NCI-H1092 (cell line): ENCODE measurements at places on chromosomes 7 and 10.

GRCh38 chr10:130234171-130234965 lies 98.2 kb downstream of the GLRX3 start:
- DNase-seq, result no peak

DNA sequence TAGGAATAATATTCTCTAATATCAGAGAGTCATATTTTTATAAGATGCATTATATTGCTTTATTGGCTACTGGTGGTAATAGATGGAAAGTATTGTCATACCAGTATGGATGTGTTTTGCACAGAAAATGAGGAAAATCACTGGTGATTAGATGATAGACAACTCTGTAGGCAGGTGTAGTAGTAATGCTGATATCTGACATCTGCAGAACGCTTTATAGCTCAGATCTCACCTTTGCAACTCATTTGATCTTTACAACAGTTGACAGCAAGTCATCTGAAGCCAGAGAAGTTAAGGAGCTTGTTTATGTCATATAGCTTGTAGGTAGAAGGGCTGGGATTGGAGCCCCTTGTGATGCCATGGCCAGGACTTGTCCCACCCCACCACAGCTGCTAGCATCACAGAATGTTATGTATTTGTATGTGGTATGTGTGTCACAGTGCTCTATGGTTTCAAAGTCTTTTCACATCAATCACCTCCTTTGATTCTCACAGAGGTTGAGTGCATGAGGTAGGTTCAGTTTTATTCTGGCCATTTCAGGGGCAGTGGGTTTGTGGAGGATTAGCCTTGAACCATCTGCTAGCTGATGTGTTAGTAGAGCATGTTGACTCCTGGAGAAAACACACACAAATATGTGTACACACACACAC lies 140.0 kb downstream of the SORCS3 start:
- no peak for DNase-seq

DNA sequence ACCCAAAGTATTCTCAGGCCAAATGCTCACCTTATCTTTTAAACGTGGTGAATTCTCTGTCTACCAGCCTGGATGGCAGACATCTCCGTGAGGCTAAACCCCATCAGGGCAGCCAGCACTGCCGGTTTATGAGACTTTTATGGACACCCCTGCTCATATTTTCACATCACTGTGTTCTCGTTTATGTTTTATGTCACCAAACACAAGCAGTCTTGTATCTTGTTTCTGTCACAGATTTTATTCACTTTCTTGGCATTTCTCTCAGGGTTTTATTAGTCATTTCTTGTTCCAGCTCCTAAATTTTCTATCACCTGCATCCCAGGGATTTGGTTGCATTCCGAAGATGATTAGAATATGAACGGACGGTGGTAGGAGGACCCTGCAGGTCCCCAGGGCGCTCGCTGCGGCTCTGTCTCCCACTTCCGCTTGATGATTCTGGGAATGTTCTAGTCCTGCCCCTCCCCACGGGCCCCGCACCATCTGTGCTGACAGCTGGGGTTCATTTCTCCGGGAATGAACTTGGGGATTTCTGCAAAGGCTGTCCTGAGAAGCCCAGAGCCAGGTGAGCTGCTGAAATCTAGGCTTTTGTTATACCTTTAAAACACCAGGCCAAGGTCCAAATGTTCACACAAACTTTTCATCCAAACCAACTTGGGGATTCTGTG lies 217.6 kb downstream of the GFRA1 start:
- no peak for DNase-seq

- no peak for DNase-seq
These were observed 21.9 kb upstream of the ADAM22 start for GRCh38 chr7:87912121-87912520.

DNA sequence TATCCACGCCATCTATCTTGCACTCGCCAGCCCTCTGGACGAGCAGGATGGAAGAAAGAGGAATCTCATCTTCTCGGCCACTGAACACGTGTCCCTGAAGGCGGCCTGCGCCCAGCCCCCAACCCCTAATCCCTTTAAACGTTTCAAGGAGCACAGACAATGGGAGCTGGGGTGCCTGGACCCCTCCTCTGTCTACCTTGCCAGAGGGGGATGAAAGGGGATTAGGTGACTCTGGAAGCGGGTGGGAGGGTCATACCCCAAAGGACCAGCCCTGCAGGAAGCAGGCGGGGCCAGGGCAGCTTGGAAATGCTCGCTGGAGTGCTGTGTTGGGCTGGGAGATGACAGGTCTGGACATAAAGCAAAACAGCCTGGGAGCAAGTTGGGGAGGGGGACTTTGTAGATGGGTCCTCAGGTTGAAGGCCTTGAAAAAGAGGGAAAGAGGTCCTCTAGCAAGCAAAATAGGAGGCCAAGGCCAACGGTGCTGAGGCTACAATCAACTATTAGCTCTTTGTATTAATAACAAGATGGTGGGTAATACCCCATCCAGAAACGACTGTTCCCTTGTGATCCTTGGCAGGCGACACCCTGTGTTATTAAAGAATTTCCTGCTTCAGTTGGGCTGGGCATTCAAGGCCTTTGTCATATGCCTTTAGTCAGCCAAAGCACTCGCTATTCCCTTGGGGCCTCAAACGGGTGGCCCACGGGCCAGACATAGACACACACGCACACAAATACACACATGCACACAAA lies 126.5 kb upstream of the UNC5B start:
- DNase-seq, result no peak

GRCh38 chr10:58360412-58361004 lies 24.7 kb upstream of the TFAM start:
- no peak for DNase-seq

DNA sequence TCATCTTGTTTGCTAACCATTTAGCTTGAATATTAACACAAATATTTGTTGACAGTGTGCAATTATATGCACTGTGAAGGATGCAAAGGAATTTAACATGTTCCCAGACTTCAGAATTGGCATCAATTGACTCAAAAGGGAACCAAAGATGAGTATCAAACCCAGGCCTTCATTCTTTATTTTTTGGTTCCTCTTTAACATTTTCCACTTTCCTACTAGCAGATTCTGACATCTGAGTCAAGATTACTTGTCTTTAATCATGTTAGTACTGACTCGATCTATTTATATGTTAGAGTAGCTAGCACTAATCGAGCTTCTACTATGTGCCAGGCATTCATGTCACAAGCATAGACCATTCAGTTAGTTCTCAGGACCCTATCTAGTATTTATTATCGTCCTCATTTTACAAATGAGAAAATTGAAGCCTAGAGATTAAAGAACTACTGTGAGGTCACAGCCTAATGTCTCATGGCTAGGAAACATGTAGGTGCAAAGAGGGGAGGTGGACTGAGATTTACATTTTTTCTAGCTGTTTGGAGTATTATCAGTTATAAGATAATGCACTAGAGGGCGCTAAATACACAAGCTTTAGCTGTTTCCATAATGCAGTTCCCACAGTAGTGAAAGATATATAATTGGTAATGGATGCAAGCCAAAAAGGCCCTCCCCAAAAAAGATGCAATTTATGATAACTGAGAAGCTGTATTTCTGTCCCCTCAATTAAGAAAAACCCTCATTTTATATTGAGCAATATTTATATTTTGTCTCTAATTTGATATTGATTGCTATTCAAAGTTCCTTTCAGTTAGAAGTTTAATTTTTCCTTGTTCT lies 32.9 kb upstream of the KMT2E start:
- peak; percentile 53 for DNase-seq

DNA sequence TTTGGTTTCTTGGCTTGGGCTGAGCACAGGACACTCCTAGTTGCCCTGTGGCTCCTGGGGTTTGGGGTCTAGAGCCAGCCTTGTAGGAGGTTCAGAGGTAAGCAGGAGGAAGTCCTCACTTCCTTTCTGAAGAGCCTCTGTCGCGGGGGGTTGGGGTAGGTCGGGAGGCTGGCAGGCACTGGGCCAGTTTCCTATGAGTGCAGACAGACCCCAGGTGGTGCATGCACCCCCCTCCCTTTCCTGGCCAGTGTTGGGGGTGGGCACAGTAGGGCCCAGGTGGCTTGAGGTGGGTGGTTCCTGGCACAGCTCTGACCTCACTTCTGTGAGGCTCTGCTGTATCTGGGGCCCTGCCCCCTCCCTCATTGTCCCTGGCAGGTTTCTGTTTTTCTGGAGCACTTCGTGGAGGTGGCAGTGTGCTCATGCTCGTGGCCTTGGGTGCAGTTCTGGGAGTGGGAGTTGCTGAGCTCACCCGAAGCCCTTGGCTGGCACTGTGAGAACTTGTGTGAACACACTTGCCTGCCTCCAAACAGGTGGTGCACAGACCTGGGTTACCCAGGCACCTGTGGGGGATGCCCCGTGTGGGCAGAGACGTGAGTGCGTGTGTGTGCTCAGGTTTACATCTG lies 1.8 kb downstream of the PALD1 start:
- no peak for DNase-seq

DNA sequence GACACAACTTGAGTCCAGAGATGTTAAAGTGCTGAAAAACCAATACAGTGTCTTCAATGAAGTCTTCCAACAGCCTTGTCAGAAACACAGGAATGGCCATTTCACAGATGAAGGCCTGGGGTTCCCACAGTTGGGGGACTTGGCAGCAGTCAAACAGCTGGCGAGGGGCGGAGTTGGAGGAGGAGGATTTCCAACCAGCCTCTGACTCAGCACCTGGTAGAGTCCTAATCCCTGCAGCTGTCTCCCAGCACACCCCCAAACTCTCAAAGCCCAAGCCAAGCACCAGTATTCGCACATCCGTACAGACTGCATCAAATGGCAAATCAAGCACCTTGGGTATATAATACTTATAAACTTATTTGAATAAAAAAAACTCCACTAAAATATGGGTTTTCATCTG lies 28.0 kb downstream of the CTBP2 start:
- no peak for DNase-seq

DNA sequence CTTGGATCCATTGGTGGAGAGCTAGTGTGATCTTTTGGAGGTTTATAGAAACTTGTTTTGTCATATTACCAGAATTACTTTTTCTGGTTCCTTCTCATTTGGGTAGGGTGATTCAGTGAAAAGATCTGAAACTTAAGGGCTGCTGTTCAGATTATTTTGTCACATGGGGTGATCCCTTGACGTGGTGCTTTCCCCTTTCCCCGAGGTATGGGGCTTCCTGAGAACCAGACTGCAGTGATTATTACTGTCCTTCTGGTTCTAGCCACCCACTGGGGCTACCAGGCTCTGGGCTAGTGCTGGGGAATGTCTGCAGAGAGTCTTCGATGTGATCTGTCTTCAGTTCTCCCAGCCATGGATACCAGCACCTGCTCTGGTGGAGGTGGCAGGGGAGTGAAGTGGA lies 1030.0 kb downstream of the GRM8 start:
- no peak for DNase-seq

DNA sequence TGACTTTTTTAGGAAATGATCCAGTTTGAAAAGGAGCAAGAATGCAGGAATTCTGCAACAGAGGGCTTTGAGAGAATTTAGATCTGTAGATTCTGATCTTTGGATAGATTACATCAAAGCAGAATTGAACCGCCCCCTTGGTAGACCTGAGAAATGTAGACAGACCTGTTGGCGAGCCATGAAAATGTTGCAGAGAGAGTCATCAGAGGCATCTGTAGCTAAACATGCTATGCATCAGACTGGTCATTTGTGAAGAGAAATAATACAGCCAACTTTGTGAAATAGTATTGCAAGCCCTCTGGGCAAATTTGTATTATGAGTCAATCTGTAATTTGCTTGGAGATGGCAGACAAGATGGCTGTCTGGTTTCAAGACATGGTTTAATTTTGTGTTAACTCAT lies 4.3 kb upstream of the C1GALT1 start:
- DNase-seq, result no peak

DNA sequence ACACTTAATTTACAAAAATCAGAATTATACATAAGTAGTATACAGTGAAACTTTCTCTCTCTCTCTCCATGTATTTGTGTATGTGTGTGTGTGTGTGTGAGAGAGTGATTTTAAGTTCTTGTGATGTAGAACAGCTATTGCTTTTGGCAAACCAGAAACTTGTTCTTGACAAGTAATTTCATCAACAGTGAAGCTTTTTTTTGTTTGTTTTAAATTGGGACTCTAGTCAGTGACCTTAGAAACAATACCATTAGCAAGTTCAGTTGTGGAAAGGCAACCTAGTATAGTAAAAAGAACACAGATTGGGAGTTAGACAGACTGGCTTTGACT lies 319.1 kb downstream of the PTEN start:
- no peak for DNase-seq

- DNase-seq, result no peak
These were observed 8.0 kb downstream of the HNRNPA2B1 start for GRCh38 chr7:26192485-26193087.

GRCh38 chr10:5546891-5547680 lies 22.3 kb downstream of the CALML3 start:
- DNase-seq, result no peak

DNA sequence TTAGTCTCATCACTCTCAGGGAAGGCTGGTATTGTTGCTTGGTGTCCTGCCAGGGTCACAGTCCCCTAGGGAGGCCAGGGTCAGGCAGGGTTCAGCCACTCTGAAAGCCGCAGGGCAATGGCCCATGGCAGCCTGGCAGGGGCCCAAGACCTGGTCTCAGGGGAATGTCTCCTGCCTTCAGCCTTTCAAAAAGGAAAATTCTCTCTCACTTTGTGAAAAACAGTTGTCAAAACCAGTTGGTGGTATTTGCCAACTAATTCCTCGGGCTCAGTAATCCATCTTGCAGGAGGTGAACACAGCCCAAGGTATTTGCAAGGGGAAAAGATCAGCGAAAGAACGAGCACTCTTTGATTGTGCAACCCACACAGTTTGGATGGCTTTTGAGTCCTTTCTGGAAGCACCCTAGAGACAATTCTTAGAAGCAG lies 101.5 kb downstream of the JCAD start:
- peak; percentile 34 for DNase-seq

GRCh38 chr7:129872054-129872453 lies 80.7 kb downstream of the UBE2H start:
- DNase-seq, result no peak

DNA sequence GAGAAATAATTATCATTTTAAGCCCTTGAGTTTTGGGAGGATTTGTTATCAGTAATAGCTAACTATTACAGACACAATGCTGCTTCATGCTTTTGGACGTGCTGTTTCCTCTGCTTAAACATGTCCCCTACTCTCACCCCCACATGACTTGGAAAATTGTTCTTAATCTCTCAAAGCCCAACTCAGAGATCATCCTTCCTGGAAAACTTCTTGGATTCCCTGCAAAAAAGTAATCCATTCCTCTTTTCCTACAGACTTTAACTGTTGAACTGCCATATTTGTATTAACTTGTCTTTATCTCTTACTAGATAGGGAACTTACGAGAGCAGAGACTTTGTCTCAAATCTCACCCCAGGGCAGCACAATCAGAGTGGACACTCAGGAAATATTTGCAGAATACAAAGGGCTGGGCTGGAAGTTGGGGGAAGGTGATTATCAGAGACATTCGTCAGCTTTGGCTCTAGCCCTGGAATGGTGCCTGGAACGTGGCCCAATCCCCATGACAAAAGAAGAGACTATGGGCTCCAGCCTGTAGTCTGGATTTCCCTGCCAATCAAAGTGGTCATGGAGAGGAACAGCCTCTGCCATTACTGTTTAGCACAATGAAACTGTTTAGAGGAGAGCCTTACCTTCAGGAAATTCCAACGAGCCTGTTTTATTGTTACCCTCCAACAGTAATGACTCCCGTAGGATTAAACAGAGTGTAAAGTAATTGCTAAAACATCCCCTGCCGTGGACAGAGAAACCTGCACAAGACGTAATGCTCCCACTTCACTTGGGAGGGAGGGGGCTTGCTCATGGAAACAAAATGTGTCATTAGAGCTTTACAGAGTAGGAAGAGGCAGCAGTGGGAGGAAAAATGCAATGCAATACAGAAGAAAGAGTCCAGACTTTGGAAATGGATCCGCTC lies 140.4 kb upstream of the AUTS2 start:
- DNase-seq, result peak; percentile 33

GRCh38 chr7:114959931-114960330 lies 38.0 kb downstream of the MDFIC start:
- DNase-seq, result no peak
